A549 (cell line): ENCODE measurements at places on chromosomes 6 and 20.

GRCh38 chr20:63129376-63129965, 86.5 kb downstream of the YTHDF1 start:
- DNase-seq, result no peak

- no peak for DNase-seq
Observed at GRCh38 chr6:109025639-109026038, 69.0 kb downstream of the SESN1 start.

- DNase-seq, result peak; percentile 37
Observed at GRCh38 chr6:139029470-139030227, 1.1 kb downstream of the ABRACL start.

GRCh38 chr6:39239527-39240154, 10.4 kb upstream of the KCNK5 start:
- DNase-seq, result no peak

DNA sequence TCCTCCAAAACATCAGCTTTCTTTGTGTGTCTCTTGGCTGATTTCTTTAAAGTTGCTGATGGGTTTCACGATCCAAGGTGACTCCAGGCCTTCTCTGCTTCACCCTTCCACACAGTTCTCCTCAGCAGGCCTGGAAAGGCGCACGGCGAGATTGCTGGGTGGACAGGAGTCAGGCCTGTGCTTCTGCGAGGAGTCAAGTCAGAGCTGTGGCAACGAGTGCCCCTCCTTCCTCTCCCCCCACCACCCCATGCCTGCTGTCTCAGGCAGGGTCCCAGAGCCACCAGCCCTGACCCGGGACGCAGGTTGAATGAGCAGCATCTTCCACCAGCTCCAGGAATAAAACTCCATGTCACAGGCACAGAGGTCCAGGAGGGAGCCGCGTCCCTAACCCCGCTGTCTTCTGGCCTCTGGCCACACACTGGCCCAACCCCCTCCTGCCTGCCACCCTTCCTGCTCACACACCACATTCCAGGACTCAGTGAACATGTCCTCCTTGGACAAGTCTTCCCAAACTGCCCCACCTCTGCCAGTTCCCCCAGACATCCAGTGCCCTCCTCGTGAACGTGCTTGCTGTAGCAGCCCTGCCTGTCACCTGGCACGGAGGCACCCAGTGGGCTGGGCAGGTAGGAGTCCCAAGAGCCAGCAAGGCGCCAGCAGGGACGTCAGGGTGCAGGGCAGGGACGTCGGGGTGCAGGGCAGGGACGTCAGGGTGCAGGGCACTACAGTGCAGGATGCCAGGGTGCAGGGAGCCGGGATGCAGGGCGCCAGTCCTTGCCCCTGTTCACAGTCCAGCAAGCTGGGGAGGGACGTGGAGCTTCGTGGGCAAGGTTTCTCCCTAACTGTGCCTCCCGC, 7.2 kb upstream of the NTSR1 start:
- DNase-seq, result no peak

GRCh38 chr6:21438986-21439352, 154.6 kb upstream of the SOX4 start:
- no peak for DNase-seq

GRCh38 chr20:32019563-32020463, 9.6 kb downstream of the CCM2L start:
- DNase-seq, result no peak

DNA sequence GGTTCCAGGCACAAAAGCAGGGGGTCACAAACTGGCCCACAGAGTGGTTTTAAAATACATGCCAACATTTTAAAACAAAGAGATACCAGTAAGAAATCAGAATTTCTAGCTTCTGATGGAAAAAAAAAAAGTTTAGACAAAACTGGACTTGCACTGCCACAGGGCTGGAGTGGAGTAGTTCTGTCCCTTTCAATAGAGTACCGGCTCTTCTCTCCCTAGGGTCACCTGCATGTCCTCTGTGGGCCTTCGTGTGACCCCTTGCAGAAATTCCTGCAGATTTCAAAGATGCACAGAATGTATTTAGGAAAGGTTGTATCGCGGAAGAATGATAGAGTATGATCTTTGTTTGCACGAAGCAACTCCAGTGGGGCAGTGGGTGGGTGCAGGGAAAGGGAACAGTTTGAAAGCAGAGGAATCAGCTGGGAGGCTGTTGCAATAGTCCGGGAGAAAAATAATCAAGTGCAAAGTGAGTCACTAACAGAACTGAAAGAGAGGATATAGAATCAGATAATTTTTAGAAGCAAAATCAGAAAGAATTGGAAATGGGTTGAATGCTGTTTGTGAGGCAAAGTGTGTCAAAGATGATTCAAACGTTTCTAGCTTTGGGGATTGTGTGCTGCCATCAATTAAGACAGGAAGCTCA, 97.3 kb upstream of the STXBP5 start:
- DNase-seq, result no peak

- DNase-seq, result no peak
Observed at GRCh38 chr6:93792746-93793145, 373.4 kb upstream of the EPHA7 start.
